ENCODE measurements at places on chromosomes 5 and 9.

DNA sequence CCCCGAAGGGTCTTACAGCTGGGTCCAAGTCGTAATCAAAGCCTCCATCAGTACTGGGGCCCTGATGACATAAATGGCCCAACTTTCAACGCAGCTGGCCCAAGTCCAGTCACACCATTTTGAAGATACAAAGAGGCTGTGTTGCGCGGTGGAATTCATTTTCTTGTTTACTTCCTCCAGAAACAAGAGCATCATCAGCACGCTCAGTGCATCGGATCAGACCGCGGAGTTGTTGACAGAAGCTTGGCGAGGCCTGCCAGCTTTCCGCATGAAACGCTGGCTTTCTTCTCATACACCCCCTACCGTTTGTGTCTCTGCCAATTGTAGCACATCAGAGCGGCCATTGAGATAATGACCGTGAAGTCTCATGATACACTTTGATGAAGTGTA is 101.7 kb upstream of the SPATA31D4 start:
- no peak for DNase-seq

- DNase-seq: no peak
These were observed 74.5 kb downstream of the XRCC4 start for GRCh38 chr5:83151821-83152220.

GRCh38 chr5:79333852-79334557 is 98.1 kb downstream of the JMY start:
- no peak for DNase-seq

DNA sequence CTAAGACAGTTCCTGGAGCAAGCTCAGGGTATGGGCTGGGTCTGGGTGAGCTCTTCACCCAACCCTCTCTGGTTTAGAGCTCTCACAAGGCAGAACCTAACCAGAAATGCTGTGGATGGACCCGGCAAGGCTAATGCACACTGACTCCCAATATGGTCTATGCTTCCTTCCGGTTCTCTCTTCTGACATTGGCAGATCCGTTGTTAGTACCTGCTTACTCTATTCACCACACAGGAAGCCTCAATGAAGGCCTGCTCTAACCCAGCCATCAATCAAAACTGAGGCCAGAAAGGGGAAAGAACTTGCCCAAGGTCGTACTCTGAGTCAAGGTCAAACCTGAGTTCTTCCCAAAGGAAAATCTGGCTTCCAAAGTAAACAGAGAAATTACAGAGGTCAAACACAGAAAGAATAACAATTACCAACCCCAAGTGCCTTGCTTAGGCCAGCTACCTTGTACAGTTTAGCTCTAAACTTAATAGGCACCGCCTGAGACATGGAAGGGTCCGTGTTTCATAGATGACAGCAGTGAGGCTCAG is 46.0 kb upstream of the AKNA start:
- DNase-seq: no peak

Measured in left kidney (tissue), 8 donors.